ENCODE measurements at places on chromosomes 2 and 18.

DNA sequence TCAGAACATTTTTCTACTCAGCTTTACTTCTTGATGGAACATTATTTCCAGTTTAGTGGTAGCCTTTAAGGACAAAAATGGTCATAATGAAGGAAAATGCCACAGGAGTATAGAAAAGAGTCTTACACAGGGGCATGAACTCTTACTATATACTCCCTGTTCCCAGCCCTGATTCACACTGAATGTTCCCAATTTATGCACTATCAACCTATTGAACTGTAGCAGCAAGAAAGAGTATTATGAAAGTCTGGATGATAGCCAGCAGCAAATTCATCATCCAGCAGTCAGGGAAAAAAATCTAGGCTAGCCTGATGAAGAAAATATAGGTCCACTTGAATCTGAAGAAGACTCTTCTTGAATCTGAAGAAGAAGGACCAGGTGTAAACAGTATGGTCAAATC, 1170.3 kb upstream of the CHAC2 start:
- no peak for DNase-seq

DNA sequence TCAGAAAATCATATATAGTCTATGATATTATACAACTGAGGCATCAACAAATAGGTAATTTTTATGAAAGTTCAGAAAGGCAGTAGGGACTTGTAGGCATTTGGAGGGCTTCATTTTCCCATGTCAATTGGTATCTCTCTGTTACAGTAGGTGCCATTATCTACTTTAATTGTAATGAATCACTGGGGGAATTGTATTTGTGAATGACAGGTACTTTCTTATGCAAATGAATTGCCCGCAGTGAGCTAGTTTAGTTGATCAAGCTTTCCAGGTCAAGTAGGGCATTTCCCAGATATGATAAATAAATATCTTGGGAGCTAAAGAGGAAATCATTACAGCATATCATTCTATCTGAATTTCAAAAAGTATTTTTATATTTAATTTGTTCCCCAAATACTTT, 1116.3 kb downstream of the DPP10 start:
- DNase-seq, result no peak

DNA sequence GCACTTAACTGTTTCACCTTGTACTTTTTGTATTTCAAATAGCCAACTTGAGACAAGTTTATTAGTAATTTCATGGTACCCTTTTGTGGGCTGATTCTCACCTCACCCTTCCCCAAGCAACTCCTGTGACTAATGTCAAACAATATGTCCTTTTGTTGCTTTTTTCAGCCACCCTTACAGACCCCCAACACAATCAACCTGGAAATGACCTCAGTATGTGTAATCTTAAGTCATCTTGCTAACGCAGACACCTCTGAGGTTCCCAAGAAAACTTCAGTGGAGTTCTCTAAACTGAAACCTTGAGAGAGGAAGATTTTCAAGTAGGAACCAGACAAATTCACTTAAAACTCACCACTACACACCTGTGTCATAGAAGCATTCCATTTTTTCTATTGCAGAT, 69.5 kb downstream of the KYNU start:
- DNase-seq, result no peak

GRCh38 chr2:20516646-20517341, 69.9 kb downstream of the RHOB start:
- peak; percentile 81 for DNase-seq

DNA sequence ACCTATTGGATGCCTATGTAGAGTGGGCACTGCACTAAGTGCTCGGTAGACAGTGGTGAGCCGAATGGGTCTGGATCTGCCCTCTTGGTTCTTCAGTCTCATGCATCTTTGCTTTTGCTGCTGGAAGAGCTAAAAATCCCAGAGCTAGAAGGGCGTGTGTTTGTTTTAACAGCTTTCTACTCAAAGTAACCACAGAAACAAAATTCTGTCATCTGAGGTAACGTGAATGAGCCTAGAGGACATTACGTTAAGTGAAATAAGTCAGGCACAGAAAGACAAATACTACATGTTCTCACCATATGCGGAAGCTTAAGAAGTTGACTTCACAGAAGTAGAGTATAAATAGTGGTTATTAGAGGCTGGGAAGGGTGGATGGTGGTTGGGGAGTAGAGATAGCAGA, 119.8 kb downstream of the PLB1 start:
- DNase-seq, result no peak

DNA sequence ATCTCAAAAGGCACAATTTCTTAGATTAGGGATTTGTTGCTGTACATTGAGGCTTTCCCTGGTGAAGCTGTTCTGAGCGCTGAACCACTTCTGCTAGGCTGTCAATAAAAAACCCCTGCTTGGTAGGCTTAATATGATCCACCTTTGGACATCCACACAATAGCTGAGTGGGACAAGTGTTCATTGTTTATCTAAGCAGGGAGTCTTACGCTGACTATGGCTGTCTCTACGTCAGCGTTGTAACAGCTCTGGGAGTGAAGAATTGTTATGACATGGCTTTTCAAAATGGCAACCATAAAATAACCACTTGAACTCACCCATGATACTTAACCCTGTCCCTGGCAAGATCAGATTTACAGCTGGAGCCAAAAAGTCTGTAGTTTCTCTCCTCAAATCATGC, 111.5 kb upstream of the SULT1C3 start:
- DNase-seq, result no peak

DNA sequence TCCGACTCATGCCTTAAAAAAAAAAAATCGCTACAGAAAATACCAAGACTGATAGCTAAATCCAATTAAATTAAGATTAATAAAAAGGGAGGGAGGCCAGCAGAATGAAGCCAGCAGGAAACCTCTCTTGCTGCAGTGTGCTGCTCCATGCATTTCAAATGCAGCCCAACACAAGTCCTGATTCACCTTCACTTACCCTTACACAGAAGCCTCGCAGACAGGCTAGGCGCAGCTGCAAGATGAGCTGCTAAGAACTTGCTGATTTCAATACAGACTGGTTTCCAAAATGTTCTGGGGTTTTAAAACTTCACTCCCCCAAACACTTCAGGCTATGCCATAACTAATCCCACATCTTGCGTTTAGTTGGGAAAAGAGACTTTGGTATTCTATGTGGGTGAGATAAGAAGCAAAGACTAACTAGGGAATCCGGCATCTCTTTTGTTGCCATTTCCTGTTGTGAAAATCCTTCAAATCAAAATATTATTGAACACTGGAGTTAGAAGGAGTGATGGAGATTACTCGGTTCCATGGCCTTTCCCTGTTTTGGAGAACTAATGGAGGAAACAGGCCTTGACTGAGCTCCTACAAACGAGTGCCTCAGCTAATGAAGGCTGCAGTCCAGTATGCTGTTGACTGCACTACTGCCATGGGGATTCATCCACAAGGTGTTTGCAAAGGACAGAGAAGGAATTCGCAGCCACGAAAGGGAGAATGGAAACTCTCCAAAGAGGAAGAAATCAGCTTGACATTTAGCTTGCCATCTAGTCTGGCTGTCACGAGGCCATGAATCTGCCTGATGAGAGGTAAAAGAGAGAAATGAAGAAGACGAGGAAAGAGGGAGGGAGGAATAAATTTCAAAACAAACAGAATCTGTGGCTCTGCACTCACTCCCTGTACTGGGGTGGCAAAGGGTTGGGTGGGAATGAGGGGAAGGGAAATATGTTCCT, 67.3 kb downstream of the CLHC1 start:
- DNase-seq, result no peak
